Amniotic stem cell (primary cell): ENCODE measurements at places on chromosomes 6 and 20.

DNA sequence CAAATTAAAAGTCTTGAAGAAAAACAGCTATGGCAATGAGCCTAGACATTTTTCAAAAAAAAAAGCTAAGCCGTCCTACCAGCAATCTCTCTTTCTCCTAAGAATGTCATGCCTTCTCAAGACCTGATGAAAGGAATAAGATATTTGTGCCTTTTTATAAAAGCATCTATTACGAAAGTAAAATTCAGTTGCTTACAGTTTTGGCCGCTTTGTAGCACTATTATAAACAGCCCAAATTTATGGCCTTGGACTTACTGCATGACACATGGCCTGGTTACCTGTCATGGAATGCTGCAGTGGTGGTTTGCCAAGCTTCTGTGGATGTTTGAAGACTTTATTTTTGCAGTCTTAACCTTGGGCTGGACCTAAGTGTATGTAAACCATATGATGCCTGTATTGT lies 22.2 kb upstream of the VAPB start:
- no peak for DNase-seq

DNA sequence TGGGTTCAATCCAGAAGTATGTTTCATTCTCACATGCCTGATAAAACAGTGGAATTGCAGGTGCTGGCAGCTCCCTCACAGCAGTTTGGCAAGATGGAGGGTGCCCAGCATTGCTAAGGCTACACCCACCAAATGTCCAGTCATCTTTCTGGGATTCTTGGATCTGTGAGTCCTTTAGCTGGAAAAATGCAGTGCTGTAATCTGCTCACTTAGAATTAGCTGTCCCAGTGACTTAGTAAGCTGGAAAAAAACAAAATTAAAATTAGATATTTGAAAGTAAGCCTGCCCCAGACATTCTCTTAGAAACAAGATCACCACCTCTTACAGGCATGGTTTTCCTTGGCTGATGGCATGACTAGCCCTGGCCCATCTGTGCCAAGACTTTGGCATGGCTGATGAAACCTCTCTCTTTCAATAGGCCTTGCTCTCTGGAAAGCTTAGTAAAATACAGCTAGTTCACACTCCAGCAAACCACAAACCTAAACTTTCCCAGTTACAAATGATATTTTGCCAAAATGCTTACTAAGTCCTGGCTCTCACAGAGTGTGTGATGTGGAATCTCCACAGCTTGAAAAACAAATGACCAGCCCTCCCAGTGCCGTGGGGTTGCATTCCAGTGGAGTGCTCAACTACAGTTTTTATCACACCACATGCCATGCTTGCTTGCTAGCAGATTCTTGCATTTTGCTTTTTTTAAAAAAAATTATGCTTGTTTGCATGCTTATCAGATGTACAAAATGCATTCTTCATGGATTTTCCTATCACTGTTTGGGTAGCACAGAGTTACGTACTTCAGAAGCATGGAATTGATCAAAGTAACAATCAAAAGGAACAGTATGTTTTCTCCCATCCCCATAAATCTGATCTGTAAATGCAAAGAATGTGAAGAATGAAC lies 261.5 kb downstream of the EYA4 start:
- peak; percentile 90 for DNase-seq

GRCh38 chr6:150929416-150929815 lies 63.9 kb downstream of the MTHFD1L start:
- no peak for DNase-seq

DNA sequence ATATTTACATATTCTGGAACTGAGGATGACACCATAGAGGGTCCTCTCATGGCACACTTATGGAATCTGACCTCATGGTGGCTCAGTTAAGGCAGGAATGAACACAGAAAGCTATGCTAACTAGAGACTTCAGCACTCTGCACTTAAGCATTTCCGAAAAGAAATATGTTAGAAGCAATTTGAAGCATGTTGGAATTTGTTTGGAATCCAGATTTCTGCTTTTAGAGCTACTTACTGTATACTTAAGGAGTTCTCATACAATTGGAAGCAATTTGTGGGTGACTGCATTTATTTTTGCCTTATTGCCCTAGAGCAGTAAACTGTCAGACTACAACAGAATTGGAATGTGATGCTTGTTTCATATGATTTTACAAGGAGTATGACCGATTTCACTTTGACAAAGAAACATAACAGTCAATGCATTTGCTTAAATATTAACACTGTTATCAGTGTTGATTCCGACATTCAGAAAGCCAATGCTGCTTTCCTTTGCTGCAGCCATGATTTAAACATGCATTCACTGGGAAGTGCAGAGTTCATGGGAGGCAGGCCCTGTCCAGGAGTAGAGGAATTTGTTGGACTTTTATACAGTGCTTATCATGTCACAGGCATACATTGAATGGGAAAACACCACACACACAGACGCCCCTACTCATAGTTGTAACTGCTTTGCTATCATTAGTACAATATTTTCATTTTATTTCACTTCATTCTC lies 244.4 kb downstream of the SAMD5 start:
- no peak for DNase-seq

- no peak for DNase-seq
Observed at GRCh38 chr6:124069230-124069950, 265.7 kb downstream of the NKAIN2 start.

DNA sequence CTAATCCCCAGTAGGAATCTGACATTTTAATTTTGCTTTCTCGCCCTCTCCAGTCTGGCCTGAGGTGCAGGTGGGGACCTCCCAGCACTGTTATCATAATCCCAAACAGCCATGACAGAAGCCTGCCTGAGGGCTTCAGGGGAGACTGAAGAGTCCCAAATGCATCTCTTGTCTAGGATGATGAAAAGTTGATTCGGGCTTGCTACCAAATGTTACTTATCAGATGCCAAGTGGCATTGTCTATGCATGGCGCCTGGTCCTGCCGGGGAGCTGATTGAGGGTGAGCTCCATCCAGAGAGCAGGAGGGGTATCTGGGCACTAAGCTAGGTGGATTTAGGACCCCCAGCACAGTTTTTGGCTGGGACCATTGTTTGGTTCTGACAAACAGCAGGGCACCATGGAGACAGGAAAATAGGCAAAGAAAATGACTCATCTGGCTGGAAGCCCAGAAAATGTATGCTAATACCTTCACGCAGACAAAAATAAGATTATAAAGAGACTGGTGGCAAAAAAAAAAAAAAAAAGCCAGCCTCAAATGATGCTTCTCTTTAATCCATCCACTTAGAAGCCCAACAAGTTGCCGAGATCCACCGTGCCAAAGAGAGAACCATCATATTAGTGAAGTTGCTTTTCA lies 513.7 kb upstream of the SULF2 start:
- DNase-seq = peak; percentile 81

DNA sequence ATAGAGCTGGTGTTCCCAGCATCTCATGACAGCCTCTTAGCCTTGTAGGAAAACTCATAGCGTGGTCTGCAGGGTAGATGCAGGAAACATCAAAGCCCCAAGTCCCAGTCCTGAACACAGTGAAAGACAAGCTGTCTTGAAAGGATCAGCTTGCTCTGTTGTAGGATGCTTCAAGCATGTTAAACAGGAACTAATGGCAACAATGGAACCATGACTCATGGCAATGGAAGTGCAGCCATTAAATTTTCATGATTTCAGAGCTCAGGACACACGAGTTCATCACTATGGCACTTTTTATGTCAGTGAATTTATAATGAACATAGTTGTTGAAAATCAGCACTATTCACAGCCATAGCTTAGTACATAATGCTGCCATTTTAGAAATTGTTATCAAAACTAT lies 367.7 kb downstream of the KIF16B start:
- no peak for DNase-seq
